ENCODE measurements at places on chromosomes 4 and X.

DNA sequence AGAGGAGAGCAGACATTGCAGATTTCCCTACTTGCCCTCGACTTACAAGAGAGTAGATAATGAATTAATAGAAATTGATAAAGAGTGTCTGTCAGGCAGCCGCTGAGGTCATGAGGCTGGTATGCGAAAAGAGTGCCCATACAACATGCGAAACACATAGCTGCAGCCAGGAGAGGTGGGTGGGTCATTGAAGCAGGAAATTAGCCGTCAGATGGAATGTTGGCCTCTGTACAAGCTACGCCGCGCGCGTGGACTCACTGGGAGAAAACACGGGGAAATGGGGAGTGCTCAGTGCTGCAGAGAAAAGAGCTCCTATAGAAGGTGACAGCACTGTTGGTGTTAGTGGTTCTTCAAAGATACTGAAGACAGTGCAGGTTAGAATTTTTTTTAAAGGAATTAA lies 125.1 kb downstream of the RAPGEF2 start:
- DNase-seq, result no peak

GRCh38 chr4:117529401-117529800 lies 444.0 kb upstream of the TRAM1L1 start:
- no peak for DNase-seq

DNA sequence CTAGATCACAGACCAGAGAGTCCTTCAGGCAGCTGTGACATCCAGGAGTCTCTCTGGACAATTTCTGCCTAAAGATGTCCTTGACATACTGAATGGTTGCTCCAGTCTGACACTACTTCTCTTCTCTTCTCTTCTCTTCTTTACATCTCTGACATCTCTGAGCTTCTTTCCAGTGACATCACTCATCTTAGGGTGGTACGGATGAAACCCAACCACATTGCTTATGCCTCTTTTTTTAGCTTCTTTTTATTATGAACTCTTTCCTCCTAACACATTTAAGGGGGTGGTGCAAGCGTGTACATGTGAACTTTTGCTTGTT lies 39.4 kb upstream of the IRF2 start:
- no peak for DNase-seq

DNA sequence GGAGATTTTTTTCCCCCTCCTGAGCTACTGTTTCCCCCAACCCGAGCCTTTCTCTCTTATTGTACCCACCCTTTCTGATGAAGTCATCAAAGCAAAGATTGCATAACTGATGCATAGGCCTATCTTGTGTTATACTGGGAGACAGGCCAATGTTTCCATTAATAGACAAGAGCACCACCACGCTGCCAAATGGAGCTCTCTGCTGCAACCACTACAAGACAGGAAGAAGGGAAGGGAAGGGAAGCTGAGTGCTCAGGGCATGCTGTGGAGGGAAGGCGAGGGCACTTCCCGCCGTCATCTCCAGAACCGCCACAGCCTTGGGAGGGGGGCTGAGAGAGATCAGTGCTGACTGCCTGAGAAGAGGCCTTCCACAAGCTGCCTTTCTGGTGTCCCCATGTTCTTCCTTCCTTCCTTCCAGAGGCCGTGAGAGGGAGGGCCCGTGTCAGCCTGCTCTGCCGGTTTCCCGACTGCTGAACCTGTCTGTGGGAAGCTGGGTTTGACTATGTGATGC lies 75.0 kb downstream of the MGST2 start:
- no peak for DNase-seq

DNA sequence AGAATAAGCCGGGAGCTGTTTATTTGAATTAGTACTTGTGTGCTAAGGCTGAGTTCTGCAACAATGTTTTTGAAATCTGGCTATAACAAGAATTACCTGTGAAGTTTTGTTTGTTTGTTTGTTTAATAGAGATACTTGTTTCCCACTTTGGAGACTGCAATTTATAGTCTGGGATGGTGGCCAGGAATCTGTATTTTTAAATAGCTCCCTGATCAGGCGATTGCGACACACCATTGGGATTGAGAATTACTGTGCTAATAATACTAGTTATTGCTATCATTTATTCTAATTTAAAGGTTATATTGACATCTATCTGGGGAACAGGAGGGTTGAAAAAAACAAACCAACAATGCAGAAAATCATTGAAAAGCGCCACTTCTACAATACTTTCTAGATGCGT lies 951.6 kb upstream of the TENM3 start:
- no peak for DNase-seq

DNA sequence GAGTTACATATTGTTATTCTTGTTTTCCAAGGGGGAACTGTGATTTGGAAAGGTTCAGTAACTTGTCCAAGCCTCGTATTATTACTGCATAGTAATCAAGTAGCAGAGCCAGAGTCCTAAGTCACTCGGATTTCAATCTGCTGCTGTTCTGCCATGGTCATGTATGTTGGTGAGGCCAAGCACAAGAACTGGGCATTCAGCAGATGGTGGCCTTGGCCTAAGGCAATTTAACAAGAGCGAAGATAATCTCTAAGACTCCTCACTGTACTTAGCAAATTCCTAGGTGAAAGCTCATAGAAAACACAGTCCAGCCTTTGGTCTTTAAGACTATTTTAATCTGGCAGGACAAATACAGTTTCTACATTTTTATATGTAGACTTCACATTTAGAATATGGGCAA lies 64.8 kb downstream of the NDST3 start:
- no peak for DNase-seq

DNA sequence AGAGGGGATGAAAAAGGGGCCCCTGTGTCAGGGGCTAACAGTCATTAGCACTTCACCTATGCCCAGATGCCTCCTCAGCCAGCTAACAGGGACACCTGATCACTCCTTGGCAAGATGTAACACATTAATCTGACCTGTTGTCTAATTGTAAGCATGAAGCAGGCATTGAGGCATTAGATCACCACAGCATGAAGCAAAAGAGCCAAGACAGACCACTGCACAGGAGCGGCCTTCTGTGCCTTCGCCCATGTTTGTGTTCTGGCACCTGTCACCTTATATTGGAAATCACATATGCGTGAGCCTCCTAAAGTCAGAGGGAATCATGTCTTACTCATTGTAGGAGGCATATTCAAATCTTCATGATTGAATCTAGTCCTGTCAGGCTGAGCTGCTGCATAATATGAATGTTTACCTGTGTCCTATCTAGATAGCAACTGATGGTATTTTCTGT lies 48.4 kb downstream of the PTTG2 start:
- DNase-seq, result no peak

Measured in activated CD8-positive, alpha-beta memory T cell treated with anti-CD3 and anti-CD28 coated beads for 4 hours (primary cell).